Ascending aorta (tissue), 2 donors: ENCODE measurements at places on chromosomes 12 and 14. TPM values are rescaled to one million over a fixed set of nuclear protein-coding genes. Genes with fewer than 3 reads are reported as not detected.

Gene POTEG
- total RNA-seq, result not detected

Gene ANKS1B
- total RNA-seq, result 8.2 TPM

Gene PRIMA1
- 9.4 TPM for total RNA-seq

Gene LALBA
- not detected for total RNA-seq

Gene IRAK3
- total RNA-seq, result 35.9 TPM

Gene ACVRL1
- 308 TPM for total RNA-seq

Gene STAB2
- not detected for total RNA-seq
